Aorta (tissue), 5 donors: ENCODE measurements at places on chromosomes 6 and 20. TPM values are rescaled to one million over a fixed set of nuclear protein-coding genes. Genes with fewer than 3 reads are reported as not detected.

DNA sequence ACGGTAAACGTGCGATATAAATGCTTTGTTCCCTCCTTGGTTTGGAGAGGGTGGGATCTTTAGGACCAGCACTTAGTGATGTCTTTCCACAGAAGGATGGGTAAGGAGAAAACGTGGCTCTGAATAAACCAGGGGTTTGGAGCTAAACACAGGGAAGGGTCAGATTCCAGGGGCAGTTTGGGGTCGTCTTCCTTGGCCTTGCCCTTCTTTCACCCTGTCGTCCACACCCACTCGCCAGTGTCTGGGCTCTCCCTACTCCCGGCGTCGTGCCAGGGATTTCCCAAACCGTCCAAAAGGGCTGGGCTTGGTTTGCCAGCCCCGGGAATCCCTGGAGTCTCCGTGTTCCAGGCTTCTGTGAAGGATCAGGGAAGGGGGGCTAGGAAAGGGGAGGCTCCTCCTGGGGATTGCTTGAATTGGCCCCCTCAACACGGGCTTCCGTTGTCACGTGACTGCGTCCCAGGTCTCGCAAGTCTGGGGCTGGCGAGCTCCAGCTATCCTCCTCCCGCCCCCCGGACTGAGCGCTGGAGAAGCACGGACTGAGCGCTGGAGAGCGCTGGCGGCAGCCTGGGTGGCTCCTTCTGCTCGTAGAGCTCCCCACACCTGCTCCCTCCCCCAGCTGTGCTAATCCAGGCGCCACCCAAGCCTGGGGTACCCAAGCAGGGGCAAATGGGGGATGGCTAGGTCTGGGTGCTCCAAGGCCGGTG lies 9.4 kb upstream of the ARMC12 start:
- H3K27me3 ChIP-seq: no peaks in the 10 kb centered on the region
- peak overlapping the region; percentile 39 for H3K4me3 ChIP-seq
- H3K27ac ChIP-seq: peak overlapping the region; percentile 92

DNA sequence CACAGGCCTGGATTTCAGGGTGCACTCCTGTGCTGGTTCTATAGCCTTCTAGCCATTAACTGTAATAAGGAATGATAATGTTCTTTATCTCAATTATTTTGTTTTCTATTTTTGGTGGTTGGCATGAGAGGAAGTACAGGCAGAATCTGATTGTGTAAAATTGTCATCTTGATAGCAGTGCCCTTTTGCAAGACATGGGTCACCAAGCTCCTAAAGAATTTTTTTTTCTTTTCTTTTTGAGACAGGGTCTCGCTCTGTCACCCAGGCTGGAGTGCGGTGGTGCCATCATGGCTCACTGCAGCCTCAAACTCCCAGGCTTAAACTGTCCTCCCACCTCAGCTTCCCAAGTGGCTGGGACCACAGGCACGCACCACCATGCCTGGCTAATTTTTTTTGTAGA lies 206.7 kb upstream of the JARID2 start:
- no peaks in the 10 kb centered on the region for H3K4me1 ChIP-seq
- H3K4me3 ChIP-seq: no peak overlapping the region
- no peak overlapping the region for H3K27ac ChIP-seq
- no peaks in the 10 kb centered on the region for H3K27me3 ChIP-seq
- no peaks in the 10 kb centered on the region for H3K36me3 ChIP-seq
- DNase-seq: no peak

DNA sequence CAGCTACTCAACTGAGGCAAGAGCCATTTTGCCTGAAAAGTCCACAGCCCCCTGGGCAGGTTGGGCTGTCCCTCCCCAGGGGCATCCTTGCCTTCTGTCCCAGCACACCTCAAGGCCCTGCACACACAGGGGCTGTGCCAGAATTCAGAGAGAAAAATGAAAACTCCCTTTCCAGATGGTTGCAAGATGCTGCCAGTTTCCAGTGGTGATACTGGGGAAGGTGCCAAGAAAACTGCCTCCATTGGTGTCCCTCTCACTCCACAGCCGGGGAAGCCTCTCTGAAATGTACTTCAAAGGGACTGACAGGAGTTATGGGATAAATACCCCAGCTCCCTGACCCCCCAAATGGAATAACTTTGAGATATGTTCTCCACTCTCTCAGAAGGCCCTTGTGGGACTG lies 154.2 kb upstream of the MAFB start:
- no peak overlapping the region for H3K27ac ChIP-seq
- no peaks in the 10 kb centered on the region for H3K4me1 ChIP-seq
- H3K27me3 ChIP-seq: no peaks in the 10 kb centered on the region
- H3K4me3 ChIP-seq: no peak overlapping the region
- no peak for DNase-seq
- H3K36me3 ChIP-seq: no peaks in the 10 kb centered on the region

- no peaks in the 10 kb centered on the region for H3K27me3 ChIP-seq
- no peak for DNase-seq
- no peak overlapping the region for H3K4me3 ChIP-seq
- H3K4me1 ChIP-seq: no peaks in the 10 kb centered on the region
- H3K36me3 ChIP-seq: peaks cover 2% of the 10 kb centered on the region
These were observed 1.8 kb downstream of the SNRPB start for GRCh38 chr20:2468581-2469407.

DNA sequence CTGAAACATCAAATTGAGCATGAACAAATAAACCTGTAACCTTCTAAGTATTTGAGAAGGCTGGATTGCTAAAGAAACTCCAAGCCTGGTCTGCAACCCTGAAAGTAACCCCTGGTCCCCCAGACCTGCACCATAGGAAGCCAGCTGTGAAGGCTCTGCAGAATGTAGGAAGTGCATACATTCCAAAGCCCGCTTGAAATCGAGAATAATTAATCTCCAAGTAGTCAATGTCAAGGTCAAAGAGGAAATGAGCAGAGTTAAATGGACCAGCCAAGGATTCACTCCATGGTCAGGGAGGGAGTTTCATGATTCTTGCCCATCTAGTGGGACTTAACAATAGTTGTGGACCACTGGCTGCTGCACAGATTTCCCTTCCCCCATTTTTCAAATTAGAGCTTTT lies 107.6 kb upstream of the RNF24 start:
- H3K4me1 ChIP-seq: no peaks in the 10 kb centered on the region
- DNase-seq: no peak
- no peak overlapping the region for H3K27ac ChIP-seq
- H3K4me3 ChIP-seq: no peak overlapping the region

GRCh38 chr6:156727715-156728385 lies 49.3 kb upstream of the ARID1B start:
- no peak for DNase-seq
- no peaks in the 10 kb centered on the region for H3K27me3 ChIP-seq
- H3K4me3 ChIP-seq: no peak overlapping the region

DNA sequence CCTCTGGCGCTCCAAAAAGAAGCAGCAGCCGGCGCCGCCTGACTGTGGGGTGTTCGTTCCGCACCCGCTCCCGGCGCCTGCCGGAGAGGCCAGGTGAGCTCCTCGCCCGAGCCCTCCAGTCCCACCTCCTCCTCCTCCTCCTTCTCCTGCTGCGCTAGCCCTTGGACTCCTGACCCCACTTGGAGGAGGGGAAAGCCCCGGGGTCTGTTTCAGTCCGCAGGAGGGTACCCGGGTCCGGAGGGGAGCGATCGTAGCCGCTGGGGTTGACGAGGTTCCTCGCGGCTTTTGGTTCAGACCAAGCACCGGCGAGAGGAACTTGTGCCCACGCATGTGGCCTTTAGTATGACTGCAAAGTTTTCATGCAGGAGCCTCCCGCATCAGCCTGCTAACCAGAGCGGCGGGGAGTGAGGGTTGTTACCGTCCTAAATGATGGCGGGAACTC lies 493 bp downstream of the CRYBG1 start:
- peak; percentile 47 for DNase-seq
- H3K4me1 ChIP-seq: no peaks in the 10 kb centered on the region
- no peaks in the 10 kb centered on the region for H3K27me3 ChIP-seq
- H3K36me3 ChIP-seq: no peaks in the 10 kb centered on the region
- H3K4me3 ChIP-seq: peak overlapping the region; percentile 5

- peaks cover 2% of the 10 kb centered on the region for H3K36me3 ChIP-seq
- no peaks in the 10 kb centered on the region for H3K4me1 ChIP-seq
- no peaks in the 10 kb centered on the region for H3K27me3 ChIP-seq
- no peak overlapping the region for H3K4me3 ChIP-seq
- peak; percentile 85 for DNase-seq
These were observed 18.3 kb downstream of the MRPS18A start for GRCh38 chr6:43669050-43669921.

- DNase-seq: no peak
- no peaks in the 10 kb centered on the region for H3K4me1 ChIP-seq
- no peak overlapping the region for H3K4me3 ChIP-seq
These were observed 109.3 kb downstream of the CDC5L start for GRCh38 chr6:44496665-44497369.

DNA sequence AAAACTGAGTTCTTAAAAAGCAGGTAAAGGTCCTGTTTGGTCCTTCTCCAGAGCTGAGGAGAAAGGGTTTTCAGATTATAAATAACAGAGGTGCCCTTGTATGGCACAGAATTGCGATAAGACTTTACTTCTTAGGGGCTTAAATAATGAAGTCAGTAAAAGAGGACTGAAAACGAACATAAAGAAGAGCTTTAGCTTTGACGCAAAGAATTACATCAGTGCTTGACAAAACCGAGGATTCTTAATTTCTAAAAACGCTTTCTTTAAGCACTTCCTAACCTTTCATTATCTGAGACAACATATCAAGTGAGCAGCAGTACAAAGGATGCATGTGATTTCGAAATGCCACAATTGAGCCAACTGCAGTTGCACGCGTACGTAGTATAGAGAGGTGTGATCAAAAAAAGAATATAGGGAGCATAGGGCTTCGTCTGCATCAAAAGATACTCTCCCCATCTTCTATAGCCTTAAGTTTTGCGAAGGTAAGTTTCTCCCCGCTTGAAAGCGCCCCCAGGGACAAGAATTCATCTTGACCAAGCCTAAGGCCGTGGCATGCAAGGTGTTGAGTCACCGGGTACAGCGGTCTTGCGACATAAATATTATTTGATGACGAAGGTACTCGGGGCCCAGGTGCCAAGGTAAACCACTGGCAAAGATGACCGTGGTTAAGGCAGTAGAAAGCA lies 778 bp upstream of the LOC128125822 start:
- H3K27me3 ChIP-seq: no peaks in the 10 kb centered on the region
- peak overlapping the region; percentile 18 for H3K4me3 ChIP-seq
- H3K36me3 ChIP-seq: no peaks in the 10 kb centered on the region
- H3K27ac ChIP-seq: peak overlapping the region; percentile 32

GRCh38 chr6:17354700-17355403 lies 38.5 kb upstream of the CAP2 start:
- H3K4me1 ChIP-seq: no peaks in the 10 kb centered on the region
- H3K4me3 ChIP-seq: no peak overlapping the region
- H3K27ac ChIP-seq: no peak overlapping the region
- H3K27me3 ChIP-seq: no peaks in the 10 kb centered on the region

DNA sequence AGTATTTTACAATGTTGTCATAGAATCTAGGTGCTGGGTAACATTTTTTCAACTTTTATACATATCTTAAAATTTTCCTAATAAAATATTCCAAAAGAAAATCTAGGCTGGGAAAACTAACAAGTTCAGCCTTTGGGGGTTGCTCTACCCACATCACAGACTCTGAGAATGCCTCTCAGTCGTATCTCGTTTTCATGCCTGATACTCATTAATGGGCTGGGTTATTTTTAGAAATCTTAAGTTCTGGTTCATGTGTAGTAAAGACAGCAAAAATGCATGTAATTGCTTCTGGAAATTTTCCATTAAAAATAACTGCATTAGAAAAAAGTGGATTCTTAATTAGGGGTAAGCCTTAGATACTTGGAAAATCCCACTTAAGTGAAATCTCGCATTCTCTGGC lies 149.3 kb downstream of the SLC24A3 start:
- no peaks in the 10 kb centered on the region for H3K36me3 ChIP-seq
- no peak for DNase-seq
- no peak overlapping the region for H3K27ac ChIP-seq
- H3K4me3 ChIP-seq: no peak overlapping the region
- H3K27me3 ChIP-seq: no peaks in the 10 kb centered on the region

GRCh38 chr6:67802771-67803170 lies 832.3 kb upstream of the ADGRB3 start:
- no peak overlapping the region for H3K27ac ChIP-seq
- H3K4me1 ChIP-seq: no peaks in the 10 kb centered on the region
- no peak overlapping the region for H3K4me3 ChIP-seq
- no peaks in the 10 kb centered on the region for H3K36me3 ChIP-seq

MOG gene
- 1.5 TPM for polyA plus RNA-seq

C20orf202 gene
- 0.88 TPM for polyA plus RNA-seq

DEFB132 gene
- not detected for polyA plus RNA-seq

GSTA2 gene
- polyA plus RNA-seq: 12.6 TPM

ADTRP gene
- 0.82 TPM for polyA plus RNA-seq
